Frontal cortex (tissue), 4 donors: ENCODE measurements at places on chromosomes 1 and 21. TPM values are rescaled to one million over a fixed set of nuclear protein-coding genes. Genes with fewer than 3 reads are reported as not detected.

CACHD1 gene
- total RNA-seq, result 17.5 TPM

GRCh38 chr1:203791498-203791897 is 3.9 kb upstream of the ZBED6 start:
- DNase-seq, result no peak

MROH9 gene
- not detected for total RNA-seq

ADCY10 gene
- total RNA-seq, result 0.41 TPM

GRCh38 chr1:162210196-162210595 is 140.7 kb downstream of the NOS1AP start:
- no peak for DNase-seq

GRCh38 chr21:31115249-31115648 is 77.0 kb upstream of the KRTAP19-8 start:
- DNase-seq, result no peak

DNA sequence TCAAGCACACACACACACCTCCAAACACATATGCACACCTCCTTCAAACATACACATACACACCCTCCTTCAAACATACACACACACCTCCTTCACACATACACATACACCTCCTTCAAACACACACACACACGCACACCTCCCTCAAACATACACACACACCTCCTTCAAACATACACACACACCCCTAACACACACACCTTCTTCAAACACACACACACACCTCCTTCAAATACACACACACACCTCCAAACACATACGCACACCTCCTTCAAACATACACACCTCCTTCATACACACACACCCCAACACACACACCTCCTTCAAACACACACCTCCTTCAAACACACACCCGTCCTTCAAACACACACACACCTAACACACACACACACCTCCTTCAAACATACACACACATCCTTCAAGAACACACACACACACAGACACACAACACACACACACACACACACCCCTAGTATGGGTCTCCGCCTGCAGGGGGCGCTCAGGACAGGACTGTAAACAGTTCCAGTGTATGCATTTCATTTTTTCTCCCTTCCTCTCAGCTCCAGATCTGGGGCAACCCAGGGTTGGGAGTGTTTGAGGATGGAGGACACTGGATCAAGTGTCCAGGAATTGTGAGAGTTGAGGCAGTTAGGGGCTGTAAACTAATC is 12.1 kb downstream of the LGR6 start:
- no peak for DNase-seq

GRCh38 chr1:25735956-25736529 is 64.0 kb upstream of the SELENON start:
- no peak for DNase-seq

DNA sequence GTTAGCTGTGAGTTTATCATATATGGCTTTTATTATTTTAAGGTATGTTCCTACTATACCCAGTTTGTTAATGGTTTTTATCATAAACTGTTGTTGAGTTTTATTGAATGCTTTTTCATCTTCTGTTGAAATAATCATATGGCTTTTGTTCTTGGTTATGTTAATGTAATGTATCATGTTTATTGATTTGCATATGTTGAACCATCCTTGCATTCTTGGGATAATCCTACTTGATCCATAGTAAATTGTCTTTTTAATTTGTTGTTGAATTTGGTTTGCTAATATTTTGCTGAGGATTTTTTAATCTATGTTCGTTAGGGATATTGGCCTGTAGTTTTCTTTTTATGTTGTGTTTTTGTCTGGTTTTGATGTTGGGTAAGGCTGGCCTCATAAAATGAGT is 185.6 kb downstream of the PAPPA2 start:
- DNase-seq, result no peak

DNA sequence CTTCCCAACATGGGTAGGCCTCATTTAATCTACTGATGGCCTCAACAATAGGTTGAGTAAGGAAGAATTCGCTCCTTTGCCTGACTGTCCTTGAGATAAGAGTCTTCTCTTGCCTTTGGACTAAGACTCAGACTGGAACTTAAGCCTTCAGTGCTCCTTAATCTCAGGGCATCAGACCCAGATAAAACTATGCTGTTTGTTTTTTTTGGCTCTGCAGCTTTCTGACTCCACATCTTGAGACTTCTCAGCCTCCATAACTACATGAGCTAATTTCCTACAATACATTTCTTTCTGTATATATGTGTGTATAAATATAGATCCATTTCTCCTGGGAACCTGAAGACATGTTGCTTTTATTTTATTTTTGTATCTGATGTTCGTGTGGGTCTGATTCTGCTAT is 1470.7 kb upstream of the PRMT6 start:
- no peak for DNase-seq

DNA sequence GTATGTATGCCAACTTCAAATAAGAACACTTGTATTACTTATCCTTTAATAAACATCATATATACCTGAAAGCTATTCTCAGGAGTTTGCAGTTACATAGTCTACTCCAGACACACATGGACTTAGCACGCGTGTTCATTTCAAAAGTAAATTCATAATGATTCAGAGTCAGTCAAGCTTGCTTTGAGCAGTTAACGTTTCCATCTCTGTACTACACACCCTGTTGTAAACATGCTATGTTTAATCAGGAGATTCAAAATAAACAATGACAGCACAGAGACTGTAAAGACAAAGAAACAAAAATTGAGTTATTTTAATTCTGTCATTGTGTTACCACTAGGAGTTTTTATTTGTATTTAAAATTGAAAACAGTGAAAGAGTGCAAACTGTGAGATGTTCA is 119.6 kb downstream of the NRIP1 start:
- DNase-seq, result no peak

TINAGL1 gene
- 1.2 TPM for total RNA-seq

PRR9 gene
- not detected for total RNA-seq

DNA sequence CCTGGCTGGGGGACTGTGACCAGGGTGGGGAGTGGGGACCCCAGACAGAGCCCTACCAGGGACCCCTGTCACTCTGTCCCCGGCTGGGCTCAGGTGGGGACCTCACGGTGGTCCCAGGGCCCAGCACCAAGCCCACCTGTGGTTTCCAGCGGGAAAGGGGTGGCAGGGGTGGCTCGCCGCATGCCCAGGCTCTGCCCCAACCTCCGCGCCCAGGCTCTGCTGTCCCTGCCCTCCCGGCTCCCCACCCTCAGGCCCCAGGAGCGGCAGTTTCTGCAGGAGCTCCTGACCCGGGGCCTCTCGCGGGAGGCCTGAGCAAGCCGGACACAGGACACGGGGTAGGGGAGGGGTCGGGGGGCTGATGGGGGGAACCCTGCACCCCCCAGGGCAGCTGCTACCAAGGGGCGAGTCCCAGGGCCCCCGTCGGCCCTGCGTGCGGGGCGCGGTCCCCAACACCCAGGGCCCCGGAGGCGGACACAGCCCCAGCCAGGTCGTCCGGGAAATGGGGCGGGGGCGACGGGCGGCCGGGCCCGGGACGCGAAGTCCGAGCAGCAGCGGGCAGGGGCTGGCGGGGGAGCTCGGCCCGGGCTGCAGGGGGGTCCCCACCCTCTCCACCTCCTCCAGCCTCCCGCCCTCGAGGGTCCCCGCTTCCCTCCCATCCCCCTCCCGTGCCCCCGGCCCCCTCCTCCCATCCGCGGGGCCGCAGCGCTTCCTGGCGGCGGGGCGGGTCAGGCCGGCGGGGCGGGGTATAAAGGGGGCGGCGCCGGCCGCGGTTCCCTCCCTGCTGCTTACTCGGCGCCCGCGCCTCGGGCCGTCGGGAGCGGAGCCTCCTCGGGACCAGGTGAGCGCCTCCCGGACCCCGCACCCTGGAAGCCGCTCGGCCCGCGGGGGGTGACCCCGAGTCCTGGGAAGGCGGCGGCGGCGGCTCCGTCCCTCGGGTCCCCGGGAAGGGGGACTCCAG is at the start of gene COL6A2:
COL6A2 (plus strand) TSS at position 777 of the 958 bp plus-strand sequence.
- DNase-seq, result no peak

NUDC gene
- total RNA-seq, result 17.1 TPM

GRCh38 chr1:232334811-232335210 is 295.1 kb downstream of the SIPA1L2 start:
- DNase-seq, result no peak

DNA sequence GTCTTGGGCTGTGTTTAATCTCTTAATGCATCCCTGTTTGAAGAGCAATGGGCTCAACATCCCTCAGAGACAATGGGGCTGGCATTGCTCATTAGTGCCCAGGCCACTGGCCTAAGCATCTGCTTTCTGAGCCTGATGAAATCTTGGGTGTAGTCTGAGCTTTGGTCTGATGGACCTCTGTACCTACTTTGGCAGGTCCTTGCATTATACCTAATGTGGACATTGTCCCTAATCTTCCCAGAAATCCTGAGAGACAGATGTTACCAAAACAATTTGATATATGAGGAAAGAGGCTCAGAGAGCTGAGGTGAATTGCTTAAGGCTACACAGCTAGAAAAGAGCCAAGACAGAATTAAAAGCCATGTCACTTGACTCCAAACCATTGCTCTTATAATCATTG is 95.0 kb downstream of the PTPRU start:
- DNase-seq, result no peak

POU3F1 gene
- 9.4 TPM for total RNA-seq

- DNase-seq, result no peak
Observed at GRCh38 chr1:227922501-227923352, 25.0 kb downstream of the WNT9A start.
